ENCODE measurements at places on chromosomes 3 and 15. TPM values are rescaled to one million over a fixed set of nuclear protein-coding genes. Genes with fewer than 3 reads are reported as not detected.

DNA sequence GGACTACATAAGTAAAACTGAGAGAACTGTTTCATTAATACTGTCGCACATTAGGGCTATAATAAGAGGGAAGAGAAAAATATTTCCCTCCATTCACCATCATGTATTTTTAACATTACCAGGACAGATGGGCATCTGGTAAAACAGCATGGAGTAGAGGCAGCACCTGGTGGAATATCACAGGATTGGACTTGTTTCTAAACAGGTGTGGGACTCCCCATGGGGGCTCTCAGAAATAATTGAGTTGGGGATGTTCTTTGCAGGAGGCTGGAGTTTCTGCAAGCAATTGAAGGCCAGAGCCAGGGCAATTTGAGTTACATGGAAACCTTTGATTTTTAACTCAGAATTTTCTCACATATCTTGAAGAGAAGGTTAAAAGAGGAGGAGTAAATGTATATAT is 8.4 kb upstream of the MINDY2 start:
- no peak for DNase-seq

GRCh38 chr3:25463836-25464418 is 35.9 kb downstream of the RARB start:
- no peak for DNase-seq

DNA sequence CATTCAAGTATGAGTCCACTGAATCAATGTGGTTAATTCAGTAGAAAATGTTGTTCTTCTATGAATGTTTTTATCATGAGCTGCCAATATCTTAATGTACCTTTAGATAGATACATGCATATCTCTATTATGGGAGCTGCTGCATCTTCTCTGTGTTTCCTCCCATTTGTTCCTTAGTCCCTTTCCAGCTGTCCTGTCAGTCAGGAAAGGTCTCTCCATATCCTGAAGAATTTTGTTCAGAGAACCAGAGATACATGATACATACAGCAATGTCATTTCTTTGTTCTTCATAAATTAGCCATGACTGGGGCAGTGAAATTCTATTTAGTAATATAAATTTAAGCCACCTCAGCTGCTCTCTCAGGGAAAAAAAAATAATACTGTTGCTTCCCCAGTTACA is 103.7 kb downstream of the P3H2 start:
- DNase-seq, result no peak

GRCh38 chr3:61141227-61141626 is 110.0 kb downstream of the FHIT start:
- no peak for DNase-seq

DNA sequence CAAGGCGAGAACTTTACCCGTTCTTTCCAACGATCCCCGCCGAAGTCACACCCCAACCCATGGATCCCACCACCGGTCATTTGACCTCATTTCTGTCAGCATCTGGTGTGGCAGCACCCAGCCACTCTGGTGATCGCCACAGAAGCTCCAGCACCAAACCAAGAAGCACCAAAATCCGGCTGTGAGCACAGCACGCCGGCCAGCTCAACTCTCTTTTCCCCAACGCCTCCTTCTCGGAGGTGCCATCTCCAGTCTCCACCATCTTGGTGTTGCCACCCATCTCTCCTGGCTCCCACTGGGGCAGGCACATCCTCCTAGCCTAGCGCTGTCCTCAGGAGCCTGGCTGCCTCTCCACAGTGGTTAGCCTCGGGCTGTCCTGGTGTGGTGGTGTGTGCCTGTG is 6.5 kb downstream of the MUC4 start:
- DNase-seq, result no peak

GRCh38 chr3:88057630-88058305 is 1.0 kb downstream of the CGGBP1 start:
- DNase-seq, result no peak

DNA sequence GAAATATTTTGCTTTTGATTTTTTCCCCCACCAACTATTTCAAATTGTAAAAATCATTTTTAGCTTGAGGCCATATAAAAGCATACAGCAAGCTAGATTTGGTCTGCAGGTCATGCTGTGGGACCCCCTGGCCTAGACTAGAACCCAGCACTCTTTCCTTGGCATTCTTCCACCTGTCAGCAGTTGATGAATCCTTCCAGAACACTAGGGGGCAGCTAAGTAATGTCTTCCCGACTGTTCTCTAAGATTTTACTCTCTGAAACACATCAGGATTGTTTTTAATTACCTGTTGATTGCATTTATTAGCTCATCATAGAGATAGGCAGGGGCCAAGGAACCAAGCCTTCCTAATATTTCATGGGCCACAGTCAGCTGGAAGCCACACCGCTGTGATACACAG is 174.5 kb downstream of the CACNA1D start:
- DNase-seq, result no peak

DNA sequence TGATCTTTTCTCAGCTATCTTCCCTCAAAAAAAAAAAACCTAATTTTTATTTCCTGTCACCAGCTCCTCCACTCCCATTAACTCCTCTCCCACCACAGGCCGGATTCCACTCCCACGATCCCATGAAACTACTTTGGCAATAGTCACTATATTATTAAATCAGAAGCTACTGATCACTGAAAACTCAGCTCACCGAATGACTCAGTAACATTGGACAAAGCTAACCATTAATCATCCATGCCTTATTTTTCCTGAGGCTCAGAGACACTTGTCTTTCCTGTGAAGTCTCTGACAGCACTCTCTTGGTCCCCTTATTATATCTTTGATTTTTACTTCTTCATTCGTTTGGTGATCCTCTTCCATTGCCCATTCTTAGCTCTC is 260.2 kb downstream of the CGGBP1 start:
- DNase-seq, result no peak

DNA sequence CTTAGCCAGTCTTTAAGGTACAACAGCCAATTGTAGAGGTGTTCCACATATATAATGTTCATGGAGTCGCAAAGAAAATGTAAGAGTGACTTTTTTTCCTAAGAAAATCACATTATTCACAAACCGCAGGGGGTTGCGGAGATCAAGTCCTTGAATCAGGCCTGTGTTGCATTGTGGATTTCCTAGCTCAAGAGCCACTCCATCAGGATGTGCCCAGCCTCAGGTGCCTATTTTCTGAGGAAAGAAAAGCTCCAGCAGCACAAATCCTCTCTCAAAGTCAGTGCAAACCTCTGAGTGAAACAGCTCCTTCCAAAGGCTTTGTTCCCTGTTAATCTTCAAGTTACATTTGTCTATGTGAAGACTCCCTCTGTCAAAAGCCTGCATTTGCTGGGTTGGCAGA is 349.4 kb downstream of the CLSTN2 start:
- no peak for DNase-seq

The CHCHD4 gene
- total RNA-seq, result 14.3 TPM

The CHRNB4 gene
- not detected for total RNA-seq

The PCSK6 gene
- 4.0 TPM for total RNA-seq

The LOXL1 gene
- total RNA-seq, result 2.2 TPM

The OXTR gene
- 2.8 TPM for total RNA-seq

Data from Calu3 (cell line).